Stimulated activated CD4-positive, alpha-beta T cell treated with anti-CD3 and anti-CD28 coated beads, Interleukin-1b, Interleukin-23, amount 100 ng/mL, for 24 hours (primary cell): ENCODE measurements at places on chromosomes 5 and 9.

- no peak for DNase-seq
Observed at GRCh38 chr9:112664531-112664930, 53.4 kb downstream of the INIP start.

- DNase-seq, result no peak
Observed at GRCh38 chr5:178291161-178291561, 58.6 kb upstream of the PHYKPL start.

DNA sequence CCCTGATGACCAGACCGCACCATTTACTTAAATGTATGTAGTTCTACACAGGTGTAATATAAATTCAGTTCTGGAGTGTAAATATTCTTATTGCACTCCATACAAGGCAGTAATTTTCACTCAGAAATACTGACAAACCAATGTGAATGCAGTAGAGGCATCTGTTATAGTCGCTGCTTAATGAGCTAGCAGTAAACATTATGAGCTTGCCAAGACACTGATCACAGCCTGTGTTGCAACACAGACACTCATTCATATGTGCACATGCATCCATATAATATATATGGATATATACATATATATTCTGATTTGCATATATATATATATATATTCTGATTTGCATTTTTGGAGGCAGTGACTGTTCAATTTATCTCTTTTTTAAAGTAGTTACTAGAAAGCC is 435.1 kb upstream of the ST8SIA4 start:
- DNase-seq, result no peak

- DNase-seq, result no peak
Observed at GRCh38 chr5:126519637-126520592, 75.1 kb downstream of the ALDH7A1 start.

DNA sequence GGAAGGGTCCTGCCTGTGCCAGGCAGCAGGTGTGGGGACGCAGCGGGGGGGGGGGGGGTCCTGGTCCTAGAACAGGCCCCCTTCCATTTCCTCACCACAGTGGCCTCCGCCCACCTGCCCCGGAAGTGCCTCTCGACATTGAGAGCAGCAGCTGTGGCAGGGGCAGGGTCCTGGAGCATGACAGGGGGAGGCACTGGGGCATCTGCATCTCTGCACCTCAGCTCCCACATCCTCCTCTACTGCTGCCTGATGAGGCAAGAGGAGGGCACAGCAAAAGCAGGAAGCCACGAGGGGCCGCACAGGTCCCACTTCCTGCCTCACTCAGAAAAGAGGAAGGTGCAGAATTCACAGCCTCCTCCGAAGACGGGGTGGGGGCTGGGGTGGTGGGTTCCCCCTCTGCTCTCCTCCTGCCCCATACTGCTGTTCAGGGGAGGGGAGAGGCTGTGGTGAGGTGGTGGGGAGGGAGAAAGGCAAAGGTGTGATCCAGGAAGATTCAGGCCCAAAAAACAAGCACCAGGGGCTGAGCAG is 14.8 kb downstream of the AKNA start:
- peak; percentile 73 for DNase-seq

GRCh38 chr9:113393281-113393680 is 7.8 kb downstream of the ALAD start:
- no peak for DNase-seq

DNA sequence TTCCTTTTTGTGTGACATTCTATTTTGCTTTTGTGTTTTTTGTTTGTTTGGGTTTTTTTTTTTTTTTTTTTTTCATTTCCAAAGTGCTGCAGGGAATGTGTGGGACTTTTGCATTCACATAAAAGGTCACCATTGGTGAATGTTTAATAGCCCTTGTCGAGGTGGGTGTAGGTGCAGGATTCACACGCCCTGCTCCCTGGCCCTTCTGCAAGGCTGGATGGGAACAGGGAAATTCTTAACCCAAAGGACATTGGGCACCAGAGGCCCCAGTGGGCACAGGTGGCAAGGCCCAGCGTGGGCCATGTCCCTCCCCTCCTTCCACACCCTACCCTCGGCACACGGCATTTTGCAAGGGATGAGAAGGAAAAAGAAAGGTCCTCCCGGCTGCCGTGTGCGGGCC is 50.4 kb upstream of the NOTCH1 start:
- DNase-seq, result no peak

DNA sequence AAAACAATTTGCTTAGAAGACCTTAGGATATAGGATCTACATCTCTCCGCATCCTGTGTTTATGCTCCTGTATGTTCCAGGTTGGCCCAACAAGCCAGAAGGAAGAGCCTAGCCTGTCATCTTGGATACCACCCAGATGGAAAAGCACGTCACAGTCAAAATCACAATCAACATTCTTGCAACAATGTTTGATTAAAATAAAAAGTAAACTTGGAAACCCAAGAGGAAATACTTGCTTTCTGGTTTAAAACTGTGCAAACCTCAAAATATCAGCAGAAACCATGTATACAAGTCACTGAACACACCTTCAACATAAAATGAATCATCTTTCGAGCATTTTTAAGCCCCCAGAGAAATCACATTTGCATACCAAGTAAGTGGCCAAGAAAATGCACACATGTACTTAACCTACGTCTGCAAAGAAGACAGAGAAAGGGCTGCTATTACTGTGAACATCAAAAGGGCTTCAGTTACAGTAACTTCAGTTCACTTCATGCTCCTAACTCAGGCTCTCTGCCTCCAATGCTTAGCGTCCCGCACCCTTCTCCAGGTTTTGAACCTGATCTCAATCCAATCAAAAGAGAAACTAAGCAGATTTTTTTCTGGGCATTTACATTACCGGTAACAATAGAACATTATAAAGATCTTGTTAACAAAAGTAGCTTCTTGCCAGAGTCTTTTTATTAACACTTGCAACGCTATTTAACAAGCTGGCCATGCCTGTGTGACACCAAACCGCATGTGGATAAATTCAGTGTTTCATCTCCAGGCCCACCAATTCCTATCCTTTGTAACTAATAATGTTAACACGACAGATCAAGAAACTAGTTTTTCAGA is 1.3 kb downstream of the ENC1 start:
- no peak for DNase-seq

- DNase-seq, result no peak
Observed at GRCh38 chr9:121634329-121635261, 16.8 kb upstream of the DAB2IP start.

GRCh38 chr9:13032585-13032984 is 246.9 kb downstream of the MPDZ start:
- DNase-seq, result no peak

- DNase-seq, result no peak
Observed at GRCh38 chr5:173672891-173673290, 56.4 kb upstream of the BOD1 start.
